ENCODE measurements at places on chromosomes 2 and 18.

DNA sequence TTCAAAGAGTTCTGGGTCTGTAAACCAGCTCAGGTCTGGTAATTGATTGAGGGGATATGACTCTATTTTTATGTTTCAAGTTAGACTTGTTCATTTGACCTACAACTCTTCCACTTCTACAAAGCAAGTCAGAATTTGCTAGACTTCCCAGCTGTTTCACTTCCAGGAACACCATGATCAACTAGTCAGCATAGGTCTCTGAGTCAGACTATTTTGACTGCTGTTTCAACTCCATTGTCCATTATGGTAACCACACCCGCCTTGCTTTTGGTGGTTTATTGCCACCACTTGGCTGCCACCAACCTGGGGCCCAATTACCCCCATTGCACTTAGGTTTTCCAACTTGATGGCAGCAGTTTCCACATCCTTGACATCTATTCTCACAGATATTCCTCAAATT is 116.6 kb downstream of the LAMA3 start:
- no peak for DNase-seq
- H3K4me1 ChIP-seq = peaks cover 5% of the 10 kb centered on the region
- H3K36me3 ChIP-seq = no peaks in the 10 kb centered on the region
- H3K27me3 ChIP-seq = peaks cover 32% of the 10 kb centered on the region
- no peak overlapping the region for H3K4me3 ChIP-seq
- no peak overlapping the region for H3K27ac ChIP-seq

- no peaks in the 10 kb centered on the region for H3K36me3 ChIP-seq
- H3K27ac ChIP-seq = no peak overlapping the region
- DNase-seq = no peak
- H3K4me3 ChIP-seq = no peak overlapping the region
- H3K27me3 ChIP-seq = no peaks in the 10 kb centered on the region
- no peaks in the 10 kb centered on the region for H3K4me1 ChIP-seq
These were observed 213.4 kb downstream of the NEDD4L start for GRCh38 chr18:58257461-58257860.

DNA sequence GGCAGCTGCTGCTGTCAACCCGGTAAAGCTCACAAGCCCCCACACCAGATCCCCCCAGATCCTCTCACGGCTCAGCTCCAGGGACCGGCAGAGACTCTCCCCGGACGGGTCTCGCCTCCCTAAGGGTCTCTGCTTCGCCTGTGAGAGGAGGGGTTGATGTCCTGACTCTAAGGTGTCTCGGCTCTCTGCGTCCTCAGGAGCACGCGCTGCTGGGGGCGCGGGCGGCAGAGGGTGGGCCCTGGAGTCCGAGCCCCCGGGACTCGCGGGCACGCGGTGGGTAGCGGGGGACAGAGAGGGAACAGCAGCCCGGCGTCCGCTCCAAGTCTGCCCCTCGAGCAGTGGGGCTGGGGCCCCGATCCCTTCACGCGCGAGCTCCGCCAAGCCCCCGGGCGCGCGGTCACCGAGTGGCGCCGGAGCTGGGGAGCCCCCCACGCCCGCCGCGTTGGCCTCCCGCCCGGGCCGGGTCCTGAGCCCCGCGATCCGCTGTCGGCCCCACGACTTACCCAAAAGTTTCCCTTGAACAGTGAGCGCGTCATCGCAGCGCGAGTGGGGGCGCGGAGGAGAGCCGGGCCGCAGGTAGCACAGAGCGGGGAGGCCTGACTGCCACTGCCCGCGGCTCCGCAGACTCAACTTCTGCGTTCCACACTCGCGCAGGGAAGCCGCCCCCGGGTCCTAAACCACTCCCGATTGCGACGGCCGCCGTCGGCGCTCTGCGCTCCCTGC is at the start of gene PSTPIP2:
Gene PSTPIP2 (minus strand): TSS at position 608 of the 723 bp plus-strand sequence. CDS start 72 bp downstream, at position 536.
- peaks cover 33% of the 10 kb centered on the region for H3K4me1 ChIP-seq
- peak within 1 kb of the TSS; percentile 83 for H3K27ac ChIP-seq
- DNase-seq = peak; percentile 60
- peaks cover 10% of the 10 kb centered on the region for H3K36me3 ChIP-seq
- peak within 1 kb of the TSS; percentile 83 for H3K4me3 ChIP-seq
- H3K27me3 ChIP-seq = no peaks in the 10 kb centered on the region

- H3K4me1 ChIP-seq = peaks cover 2% of the 10 kb centered on the region
- no peaks in the 10 kb centered on the region for H3K36me3 ChIP-seq
- peak overlapping the region; percentile 4 for H3K27ac ChIP-seq
- H3K27me3 ChIP-seq = peaks cover 40% of the 10 kb centered on the region
- H3K4me3 ChIP-seq = peak overlapping the region; percentile 55
- DNase-seq = peak; percentile 29
These were observed 48.1 kb downstream of the TIMM21 start for GRCh38 chr18:74196220-74197119.

GRCh38 chr18:72155327-72155726 is 388.8 kb downstream of the CBLN2 start:
- no peaks in the 10 kb centered on the region for H3K27me3 ChIP-seq
- no peak for DNase-seq
- H3K27ac ChIP-seq = no peak overlapping the region
- H3K4me3 ChIP-seq = no peak overlapping the region

DNA sequence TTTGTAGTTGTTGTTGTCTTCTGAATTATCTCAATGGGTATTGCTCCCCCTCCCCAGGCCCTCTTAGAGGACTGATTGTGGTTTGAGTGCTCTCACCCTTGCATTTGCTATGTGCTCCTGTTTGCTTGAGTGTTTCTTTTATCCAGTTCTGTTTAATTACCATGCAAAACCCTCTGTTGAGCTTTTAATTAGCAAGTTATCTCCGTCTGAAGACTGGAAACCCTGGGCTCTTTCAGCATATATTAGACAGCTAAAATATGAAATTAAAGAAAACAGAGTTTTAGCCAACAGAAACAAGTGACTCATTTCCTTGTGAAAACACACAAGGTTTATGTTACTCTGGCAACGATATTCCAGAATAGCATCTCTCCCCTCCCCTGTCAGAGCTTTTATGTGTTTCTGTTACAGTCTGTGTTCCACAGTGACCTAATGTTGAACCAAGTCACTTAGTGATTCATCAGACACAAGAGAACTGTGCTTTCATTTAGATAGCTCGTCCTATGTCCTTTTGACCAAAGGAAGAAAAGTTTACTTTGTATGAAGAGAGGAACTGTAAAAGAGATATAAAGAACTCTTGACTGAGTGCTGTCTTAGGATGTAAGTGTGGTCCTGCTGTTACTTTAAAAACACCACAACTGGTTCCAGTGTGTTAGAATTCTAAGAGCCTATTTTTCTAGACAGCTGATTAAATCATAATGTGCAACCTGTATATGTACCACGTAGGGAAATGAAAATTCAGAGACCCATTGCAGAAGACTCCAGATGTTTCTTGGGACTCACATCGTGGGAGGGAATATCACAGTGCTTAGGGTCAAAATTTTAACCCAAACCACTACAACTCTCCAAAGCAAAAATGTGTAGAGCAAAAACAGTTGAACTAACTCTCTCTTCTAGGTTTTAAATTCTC is 172.8 kb upstream of the RBMS1 start:
- DNase-seq = no peak
- H3K36me3 ChIP-seq = no peaks in the 10 kb centered on the region
- no peak overlapping the region for H3K4me3 ChIP-seq
- no peaks in the 10 kb centered on the region for H3K27me3 ChIP-seq
- H3K4me1 ChIP-seq = peaks cover 6% of the 10 kb centered on the region

GRCh38 chr2:179106676-179107428 is 56.9 kb upstream of the CCDC141 start:
- H3K27ac ChIP-seq = no peak overlapping the region
- no peaks in the 10 kb centered on the region for H3K27me3 ChIP-seq
- peaks cover 6% of the 10 kb centered on the region for H3K36me3 ChIP-seq
- no peaks in the 10 kb centered on the region for H3K4me1 ChIP-seq
- no peak overlapping the region for H3K4me3 ChIP-seq
- DNase-seq = no peak

DNA sequence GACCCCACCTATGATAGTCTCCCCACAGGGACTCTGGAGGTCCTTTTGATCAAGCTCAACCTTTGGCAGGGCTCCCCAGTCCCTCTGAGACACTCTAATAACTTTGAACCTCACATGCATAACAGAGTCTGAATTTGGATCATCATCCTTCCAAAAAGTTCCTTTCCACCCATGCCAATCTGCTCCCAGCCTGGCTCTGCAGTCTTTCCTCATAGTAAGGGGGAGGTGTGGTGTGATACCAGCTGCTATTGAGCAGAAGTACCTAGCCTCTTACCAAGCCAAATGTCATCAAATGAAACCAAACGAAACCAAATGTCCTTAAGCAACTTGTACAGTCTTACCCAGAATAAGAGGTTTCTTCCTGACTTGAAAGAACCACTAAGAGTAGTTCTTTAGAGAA is 36.5 kb downstream of the DTNA start:
- no peak overlapping the region for H3K4me3 ChIP-seq
- DNase-seq = no peak
- no peaks in the 10 kb centered on the region for H3K36me3 ChIP-seq
- no peak overlapping the region for H3K27ac ChIP-seq

DNA sequence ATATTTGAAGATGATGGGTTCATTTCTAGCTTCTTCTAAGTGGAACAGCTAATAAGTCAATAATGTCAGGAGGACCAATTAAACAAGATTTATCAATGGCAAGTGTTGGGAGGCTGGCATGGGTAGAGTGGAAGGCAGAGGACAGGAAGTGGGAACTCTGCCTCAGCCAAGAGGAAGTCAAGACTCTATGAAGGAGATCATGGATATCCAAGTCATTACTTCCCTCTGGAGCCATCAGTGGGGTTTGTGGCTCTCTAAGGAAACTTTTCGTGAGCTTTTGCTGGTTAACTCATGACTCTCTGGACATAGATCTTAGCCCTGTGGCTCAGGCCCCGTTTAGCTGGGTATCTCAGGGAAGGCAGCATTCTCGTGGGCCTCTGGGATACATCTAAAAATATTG is 410.4 kb upstream of the ID2 start:
- DNase-seq = no peak
- no peak overlapping the region for H3K27ac ChIP-seq
- H3K36me3 ChIP-seq = no peaks in the 10 kb centered on the region
- no peaks in the 10 kb centered on the region for H3K27me3 ChIP-seq

Measured in effector memory CD8-positive, alpha-beta T cell (primary cell).